T-helper 17 cell (primary cell): ENCODE measurements at places on chromosomes 4 and X.

- DNase-seq: no peak
Observed at GRCh38 chr4:38332699-38333098, 331.3 kb upstream of the KLF3 start.

GRCh38 chr4:141121768-141122454, 11.4 kb downstream of the RNF150 start:
- no peak for DNase-seq

- no peak for DNase-seq
Observed at GRCh38 chr4:18422685-18423084, 401.1 kb upstream of the LCORL start.

GRCh38 chrX:51144828-51145442, 187.7 kb upstream of the NUDT10 start:
- DNase-seq: no peak

GRCh38 chr4:48432017-48432416, 51.1 kb upstream of the SLC10A4 start:
- DNase-seq: no peak

DNA sequence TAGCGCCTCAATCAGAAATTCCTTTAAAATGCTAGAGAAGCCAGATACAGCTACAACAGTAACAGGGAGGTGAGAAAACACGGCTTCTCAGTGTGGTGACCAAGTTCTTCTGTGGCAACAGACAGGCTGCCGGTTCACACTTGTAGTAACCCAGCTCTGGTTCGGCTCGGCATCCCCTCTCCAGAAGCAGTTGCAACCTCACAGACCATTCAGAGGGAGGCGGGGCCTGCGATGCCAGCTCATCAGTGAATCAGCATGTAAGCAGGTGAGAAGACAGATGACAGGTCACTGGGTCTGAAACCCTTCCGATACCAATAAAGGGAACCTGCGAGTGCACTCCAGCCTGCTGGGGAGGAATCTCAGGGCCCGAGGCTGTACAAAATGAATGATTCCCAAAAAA, 251.0 kb downstream of the KCNIP4 start:
- no peak for DNase-seq

- DNase-seq: no peak
Observed at GRCh38 chr4:53459548-53459947, 82.1 kb downstream of the FIP1L1 start.

GRCh38 chr4:109302361-109303139, at the start of gene COL25A1:
COL25A1 (minus strand) TSS chr4:109302658.
- no peak for DNase-seq

DNA sequence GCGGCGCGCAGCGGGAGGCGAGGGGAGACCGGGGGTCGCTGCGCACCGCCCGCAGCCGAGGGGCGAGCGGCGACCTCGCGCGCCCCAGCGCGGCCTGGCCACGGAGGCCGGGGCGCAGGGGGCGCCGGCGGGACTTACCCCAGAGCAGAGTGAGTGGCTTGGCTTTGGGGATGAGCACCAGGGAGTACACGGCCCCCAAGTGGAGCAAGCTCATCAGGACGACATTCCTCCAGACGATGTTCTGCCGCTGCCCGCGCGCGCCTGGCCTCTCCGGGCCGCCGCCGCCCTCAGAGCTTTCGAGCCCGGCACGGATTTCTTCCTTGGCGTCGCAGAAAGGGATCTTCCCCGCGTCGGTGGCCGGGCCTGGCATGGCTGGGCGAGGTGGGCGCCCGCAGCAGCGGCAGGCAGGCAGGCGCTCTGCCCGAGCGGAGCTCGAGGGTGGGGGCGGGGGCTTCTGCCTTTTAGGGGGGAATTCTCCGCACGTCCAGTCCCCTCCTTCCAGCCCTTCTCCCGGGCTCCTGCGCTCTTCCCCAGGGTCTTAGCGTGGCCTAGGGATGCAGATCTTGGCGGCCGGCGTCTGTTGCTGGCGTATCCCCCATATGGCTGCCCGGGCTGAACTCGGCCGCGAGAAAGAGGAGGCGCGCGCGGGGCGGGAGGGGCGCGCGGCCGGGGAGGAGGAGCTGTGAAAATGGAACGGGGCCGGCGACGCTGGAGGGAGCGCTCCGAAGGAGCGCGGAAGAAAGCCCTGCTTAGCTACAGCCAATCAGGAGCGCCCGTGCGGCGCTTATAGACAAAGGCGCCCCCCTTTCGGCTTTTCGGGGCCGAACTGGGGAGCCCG, at the start of gene SCD5:
Gene SCD5, minus strand, starts transcription at position 629 of the 838 bp plus-strand sequence. Its CDS starts 259 bp downstream, at position 370.
- peak; percentile 18 for DNase-seq
